Suppressor macrophage (primary cell): ENCODE measurements at places on chromosomes 1 and 21.

DNA sequence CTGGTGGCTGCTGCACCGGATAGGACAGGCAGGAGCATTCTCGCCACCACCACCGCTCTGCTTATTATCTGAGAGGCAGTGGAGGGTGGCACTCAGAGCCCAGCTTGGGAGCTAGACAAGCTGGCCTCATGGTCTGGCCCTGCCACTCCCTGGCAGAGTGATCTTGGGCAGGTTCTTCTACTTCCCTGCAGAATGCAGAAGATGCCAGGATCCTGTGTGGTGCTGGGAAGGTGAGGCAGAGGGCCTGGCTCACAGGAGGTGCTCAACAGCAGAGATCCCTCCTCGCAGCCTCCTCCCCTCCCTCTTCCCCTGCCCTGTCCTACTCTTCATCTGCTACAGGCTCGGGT lies 60.4 kb downstream of the ARHGEF10L start:
- no peak for DNase-seq

DNA sequence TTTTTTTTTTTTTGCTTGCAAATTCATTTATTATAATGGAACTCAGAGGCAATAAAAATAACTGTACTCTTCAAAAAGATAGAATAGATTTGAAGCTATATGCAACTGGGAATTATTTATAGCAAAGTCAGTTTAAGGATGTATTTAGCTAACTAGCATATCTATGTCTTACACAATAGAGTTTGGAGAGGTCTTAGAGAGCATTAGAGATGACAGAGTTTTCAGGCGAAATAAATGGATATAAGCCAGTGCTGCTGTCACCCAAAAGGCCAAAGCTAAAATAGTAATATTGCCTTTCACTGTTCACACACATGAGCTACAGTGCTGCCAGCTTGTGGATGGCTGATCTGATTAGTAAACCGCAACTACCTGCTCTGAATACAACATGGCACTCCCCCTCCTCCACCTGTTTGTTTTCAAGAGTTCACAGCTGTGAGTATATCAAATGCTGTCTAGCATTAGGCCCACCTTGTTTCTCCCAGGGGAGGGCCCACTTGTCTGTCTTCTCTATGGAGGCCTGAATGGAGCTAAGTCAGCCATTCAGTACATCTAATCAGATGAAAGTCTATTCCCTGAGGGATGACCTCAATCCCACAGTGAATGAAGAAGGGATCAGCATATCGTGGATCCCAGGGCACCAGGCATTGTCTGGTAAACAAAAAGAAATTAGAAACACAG lies 25.2 kb upstream of the SSX2IP start:
- DNase-seq = no peak

DNA sequence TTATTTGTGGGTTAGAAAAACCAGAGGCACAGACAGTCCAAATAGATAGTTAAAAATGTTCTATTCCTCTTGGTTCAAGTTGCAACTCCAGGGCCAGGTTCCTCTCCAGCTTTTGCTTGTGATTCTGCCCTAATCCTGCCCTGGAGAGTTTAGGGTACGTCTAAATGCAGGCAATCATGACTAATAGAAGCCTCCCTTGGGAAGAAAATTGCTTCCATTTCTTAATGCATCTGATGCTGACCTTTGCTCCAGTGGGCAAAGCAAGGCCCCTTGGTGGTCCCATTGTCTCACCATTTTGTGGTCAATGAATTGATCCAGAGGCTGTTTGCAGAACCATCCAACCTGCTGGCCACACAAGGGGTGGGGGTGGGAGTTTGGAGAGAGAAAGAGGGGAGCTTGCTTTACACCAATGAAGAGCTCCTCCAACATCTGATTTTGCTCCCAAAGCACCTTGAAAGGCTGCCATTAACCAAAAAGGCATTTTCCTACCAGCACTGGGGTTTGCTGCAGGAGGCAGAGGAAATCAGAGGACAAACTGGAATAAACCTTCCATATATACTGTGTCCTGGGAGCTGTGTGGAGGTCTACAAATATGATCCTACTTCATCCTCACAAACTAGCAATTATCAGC lies 31.3 kb downstream of the C8B start:
- DNase-seq = no peak

DNA sequence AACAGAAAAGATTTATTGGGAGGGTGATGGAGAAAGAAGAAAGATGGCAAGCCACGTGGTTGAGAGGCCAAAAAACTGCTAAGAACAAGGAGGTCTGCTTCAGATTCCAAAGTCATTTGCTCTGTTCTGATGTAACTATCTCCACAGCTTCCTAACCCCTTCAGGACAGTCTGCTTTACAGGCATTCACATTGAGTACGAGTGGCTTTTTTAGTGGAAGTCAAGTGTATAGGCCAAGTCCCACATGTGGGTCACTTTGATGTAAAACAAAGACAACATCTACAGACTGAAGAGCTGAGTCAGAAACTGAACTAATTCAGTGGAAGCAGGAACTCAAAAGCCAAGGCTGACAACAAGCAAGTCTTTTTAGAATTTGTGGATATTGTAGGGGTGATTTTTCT lies 128.7 kb upstream of the F3 start:
- no peak for DNase-seq

DNA sequence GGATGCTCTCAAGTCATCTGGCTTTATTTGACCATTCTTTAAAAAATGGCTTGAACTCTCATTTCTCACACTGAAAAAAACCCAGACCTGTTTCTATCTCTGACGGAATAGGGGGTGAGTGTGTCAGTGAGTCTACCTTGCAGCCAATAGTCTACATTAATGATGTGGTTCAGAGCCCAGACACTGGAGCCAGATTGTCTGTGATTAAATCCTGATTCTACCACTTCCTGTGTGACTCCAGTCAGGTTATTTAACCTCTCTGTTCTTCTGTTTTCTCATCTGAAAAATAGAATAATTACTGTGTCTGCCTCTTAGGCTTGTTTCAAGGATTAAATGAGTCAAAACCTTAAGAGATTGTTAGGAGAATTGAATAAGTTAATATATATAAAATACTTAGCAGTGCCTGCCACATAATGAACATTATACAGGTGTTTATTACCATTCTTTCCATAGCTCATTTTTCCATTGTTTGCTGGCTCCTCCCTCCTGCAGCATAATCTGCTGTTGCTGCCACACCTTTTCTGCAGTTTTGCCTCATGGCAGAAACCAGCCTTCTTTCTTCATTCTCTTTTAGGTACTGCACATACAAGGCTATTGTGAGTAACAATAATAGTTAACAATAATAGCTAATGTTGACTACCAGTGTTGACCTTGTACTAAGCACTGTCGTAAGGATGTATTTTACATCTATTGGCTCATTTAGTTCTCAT lies 157.6 kb upstream of the IVNS1ABP start:
- no peak for DNase-seq

DNA sequence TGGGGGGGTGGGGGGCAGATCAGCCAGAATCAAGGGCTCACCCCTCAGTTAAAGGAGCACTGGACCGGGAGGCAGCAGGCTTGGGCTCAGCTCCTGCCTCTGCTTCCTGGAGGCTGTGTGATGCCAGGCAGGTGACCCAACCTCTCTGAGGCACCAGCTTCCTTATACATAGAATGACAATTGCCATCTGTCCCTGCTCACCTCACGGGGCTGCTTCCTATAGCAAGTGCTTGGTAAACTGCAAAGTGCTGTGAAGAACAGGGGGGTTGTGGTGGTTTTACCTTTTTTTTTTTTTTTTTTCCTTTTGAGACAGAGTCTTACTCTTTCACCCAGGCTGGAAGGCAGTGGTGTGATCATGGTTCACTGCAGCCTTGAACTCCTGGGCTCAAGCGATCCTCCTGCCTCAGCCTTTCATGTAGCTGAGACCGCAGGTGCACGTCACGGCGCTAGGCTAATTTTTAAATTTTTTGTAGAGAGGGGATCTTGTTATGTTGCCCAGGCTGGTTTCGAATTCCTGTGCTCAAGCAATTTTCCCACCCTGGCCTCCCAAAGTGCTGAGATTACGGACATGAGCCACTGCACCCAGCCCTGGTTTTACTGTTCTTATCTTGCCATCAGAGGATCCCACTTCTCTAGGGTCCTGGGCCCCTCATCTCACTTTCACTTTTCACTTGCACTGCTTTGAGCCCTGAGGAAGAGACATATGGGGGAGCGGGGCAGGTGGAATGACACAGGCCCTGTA lies 11.6 kb downstream of the KCNQ4 start:
- no peak for DNase-seq

DNA sequence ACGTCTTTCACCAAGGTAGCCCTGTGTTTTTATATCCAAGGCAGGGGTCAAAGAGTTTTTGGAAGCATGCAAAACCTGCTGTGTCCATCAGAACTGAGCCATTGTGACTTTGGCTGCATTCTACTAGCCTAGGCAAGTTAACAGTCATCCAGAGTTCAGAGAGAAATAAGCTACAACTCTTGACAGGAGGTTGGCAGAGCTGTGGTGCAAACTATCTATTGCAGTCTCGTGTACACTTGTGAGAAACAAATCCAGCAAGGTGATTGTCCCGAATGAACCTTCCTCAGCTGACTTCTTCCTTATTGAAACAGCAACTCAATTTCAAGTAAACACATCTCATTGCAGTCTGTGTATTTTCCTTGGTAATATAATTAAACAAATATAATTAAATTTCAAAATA lies 124.5 kb downstream of the NCAM2 start:
- no peak for DNase-seq

- DNase-seq = no peak
Measured at GRCh38 chr1:197314682-197315081, 46.6 kb downstream of the CRB1 start.

DNA sequence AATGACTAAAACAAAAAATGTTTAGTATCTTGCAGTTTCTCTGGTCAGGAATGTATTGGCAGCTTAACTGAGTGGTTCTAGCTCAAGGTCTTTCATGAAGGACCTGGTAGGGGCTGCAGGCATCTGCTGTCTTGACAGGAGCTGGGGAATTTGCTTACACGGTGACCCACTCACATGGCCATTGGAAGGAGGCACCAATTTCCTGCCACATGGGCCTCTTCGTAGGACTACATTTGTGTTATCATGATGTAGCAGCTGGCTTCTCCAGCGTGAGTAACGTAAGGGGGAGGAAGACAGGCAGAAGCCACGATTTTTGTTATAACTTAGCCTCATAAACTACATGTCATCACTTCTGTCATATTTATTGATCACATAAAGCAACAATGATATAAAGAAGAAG lies 376.3 kb downstream of the AMY1C start:
- no peak for DNase-seq

DNA sequence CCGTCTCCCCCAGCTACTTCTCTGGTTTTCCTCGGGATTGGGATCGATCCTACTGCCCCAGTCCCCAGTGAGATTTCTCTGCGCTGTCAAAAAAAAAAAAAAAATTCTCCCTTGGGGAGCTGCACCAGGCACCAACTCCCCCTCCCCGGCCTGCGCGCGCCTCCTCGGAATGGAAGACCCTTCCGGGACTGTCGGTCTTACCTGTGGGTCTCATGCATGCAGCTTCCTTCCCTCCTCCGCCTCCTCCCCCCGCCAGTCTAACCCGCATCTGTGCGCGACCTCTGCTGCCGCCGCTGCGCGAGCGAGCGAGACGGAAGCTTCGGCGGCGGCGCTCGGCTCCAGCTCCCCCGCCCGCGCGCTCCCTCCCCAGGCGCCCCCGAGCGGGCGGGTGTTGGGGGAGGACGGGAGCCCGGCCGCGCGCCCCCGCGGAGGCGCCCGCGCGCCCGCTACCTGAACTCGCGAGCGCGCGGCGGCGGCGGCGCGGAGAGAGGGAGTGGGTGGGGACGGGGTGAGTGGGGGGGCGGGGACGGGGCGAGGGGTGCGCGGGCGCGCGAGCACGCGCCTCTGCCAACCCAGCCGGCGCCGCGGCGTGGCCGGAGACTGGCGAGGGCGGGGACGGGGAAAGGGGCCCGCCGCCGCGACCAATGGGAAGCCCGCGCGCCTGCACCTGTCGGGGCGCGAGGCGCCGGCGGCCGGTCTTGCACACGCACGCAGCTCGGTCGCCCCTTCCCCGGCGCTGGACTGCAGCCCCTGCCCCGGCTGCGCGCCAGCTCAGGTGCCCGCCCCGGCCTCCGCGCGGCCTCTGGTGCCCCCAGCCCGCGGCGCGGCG lies at the start of gene SUSD4:
TSS of gene SUSD4 (minus strand) at position 321 of the 829 bp plus-strand sequence. CDS start 751 bp downstream, outside the sequence.
- peak; percentile 48 for DNase-seq

- DNase-seq = no peak
Measured at GRCh38 chr1:76546354-76546933, 320.8 kb upstream of the ST6GALNAC5 start.

GRCh38 chr21:32728456-32728839 lies 635 bp upstream of the SYNJ1 start:
- DNase-seq = no peak

GRCh38 chr1:36471830-36472641 lies 7.9 kb upstream of the MRPS15 start:
- DNase-seq = no peak

DNA sequence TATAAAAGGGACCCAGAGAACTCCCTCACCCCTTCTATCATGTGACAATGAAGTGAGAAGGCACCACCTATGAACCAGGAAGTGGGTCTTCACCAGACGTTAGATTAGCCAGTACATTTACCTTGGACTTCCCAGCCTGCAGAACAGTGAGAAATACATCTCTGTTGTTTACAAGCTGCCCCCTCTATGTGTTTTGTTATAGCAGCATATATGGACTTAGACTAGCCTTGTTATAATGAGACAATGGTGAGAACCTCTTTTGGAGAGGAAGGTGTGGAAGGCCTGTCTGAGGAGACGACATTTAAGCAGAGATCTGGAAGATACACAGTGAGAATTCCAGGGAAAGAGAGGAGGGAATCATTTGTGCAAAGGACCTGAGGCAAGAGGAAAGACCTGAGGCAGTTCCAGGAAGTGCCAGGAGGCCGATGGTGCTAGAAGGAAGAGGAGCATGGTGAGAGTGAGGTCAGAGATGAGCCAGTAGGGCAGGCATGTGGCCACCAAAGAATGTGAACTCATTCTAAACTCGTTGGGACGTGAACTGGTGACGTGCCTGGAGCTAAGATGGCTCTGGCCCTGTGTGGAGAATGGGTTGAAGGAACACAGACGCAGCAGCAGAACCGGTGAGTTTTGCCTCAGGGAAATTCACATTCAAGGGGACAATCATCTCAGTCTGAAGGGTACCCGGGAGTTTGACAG lies 98.9 kb upstream of the IRF2BP2 start:
- no peak for DNase-seq

DNA sequence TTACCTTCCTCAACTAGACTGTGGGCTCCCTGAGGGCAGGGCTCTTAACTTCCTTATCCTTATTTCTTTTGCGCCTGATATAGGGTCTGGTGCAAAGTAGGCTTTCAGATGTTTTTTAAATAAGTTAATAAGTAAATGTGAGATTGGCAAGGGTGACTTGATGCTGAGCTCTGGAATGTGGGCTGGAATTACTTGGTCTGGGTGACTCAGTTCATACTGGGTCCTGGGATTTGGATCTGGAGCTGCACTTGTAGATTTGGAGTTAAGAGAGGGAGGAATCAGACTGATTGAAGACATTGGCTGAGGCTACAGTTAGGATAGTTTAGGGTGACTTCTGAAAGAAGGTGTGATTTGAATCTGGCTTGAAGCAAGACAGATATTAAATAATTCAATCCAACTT lies 190.9 kb downstream of the GIPC2 start:
- DNase-seq = no peak

- no peak for DNase-seq
Measured at GRCh38 chr1:202189918-202190715, 3.5 kb upstream of the LGR6 start.

DNA sequence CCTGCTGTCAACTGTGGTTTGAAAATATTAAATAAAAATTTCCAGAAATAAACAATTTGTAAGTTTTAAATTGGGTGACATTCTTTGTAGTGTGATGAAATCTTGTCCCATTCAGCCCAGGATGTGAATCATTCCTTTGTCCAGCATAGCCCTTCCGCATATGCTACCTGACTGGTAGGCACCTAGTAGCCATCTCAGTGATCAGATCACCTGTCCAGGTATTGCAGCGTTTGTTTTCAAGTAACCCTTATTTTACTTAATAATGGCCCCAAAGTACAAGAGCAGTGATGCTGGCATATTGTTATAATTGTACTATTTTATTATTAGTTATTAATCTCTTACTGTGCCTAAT lies 351.6 kb upstream of the B3GALT2 start:
- DNase-seq = no peak
